ENCODE measurements at places on chromosomes 1 and 21. TPM values are rescaled to one million over a fixed set of nuclear protein-coding genes. Genes with fewer than 3 reads are reported as not detected.

Gene CYP4Z1
- not detected for total RNA-seq

Gene CNIH3
- total RNA-seq: 0.24 TPM

Gene PCBP3
- 0.77 TPM for total RNA-seq

Gene GPX7
- not detected for total RNA-seq

Gene CORT
- 0.32 TPM for total RNA-seq

Gene SHISA4
- total RNA-seq: 17.3 TPM

Gene ADORA3
- not detected for total RNA-seq

Data from A549 treated with CpdA at 1 μM for 4 hours (cell line).